ENCODE measurements at places on chromosomes 7 and 10.

DNA sequence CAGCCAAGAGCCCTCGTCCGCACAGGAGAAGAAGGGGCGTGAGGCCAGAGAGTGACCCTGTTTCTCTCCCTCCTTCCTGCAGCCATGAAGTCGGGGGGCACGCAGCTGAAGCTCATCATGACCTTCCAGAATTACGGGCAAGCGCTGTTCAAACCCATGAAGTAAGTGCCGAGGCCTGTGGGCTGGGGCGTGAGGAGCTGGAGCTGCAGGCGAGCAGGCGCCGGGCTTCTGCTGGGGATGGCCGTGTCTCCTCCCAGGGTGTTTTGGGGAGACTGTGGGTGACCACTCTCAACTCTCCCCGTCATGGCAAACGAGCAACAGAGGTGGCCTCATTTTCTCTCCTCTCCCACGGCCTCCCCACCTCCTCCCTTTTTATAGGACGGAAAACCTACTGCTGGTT is 16.4 kb downstream of the FAM20C start:
- DNase-seq, result no peak

- DNase-seq, result no peak
Observed at GRCh38 chr10:29849126-29849833, 210.1 kb downstream of the JCAD start.

GRCh38 chr10:106083572-106083971 is 1080.9 kb downstream of the SORCS1 start:
- DNase-seq, result no peak

DNA sequence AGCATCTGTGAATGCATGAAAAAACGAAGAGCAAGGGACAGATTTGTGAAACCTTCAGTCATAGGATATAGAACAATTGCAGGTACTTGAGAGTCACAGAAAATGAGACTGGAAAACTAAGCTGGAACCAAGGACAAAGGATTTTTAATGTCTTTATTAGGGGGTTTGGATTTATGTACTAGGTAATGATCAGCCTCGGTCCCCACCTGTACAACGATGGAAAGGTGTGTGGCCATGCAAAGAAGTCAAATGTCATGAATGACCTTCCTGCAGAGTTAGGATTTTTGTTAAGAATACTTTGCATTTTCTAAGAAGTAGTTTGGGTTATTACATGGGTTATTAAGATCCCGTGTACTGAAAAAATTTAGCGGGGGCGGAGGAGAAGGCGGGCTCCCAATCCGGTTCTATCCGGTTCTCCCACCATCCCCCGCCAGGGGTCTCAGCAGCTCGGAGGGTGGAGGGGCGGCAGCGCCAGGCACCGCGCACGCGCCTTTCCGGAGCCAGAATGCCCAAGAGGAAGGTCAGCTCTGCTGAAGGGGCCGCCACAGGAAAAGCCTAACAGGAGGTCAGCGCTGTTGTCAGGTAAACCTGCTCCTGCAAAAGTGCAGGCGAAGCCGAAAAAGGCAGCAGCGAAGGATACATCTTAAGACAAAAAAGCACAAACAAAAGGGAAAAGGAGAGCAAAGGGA is 327.5 kb upstream of the PLXDC2 start:
- DNase-seq, result no peak

DNA sequence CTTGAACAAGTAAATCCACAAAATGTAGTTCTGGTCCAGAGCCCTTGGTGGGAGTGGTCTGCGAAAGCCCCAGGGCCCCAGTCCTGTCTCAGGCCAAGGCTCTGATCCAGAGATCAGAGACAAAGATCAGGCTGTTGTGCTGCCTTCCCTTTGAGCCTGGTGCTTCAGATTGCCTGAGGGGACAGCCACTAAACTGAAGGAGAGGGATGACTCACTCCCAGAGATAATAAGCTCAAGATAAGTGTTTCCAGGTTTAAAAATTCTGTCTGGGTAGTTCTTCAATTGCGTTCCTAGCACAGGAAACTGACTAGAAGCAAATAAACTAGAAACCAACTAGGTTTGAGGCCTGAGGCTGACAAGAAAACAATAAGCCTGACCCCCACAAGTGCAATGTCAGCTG is 190.2 kb downstream of the RAMP3 start:
- no peak for DNase-seq

GRCh38 chr7:6571160-6571779 is 6.0 kb upstream of the ZDHHC4 start:
- no peak for DNase-seq

GRCh38 chr10:72255977-72256729 is 17.6 kb upstream of the DDIT4 start:
- DNase-seq, result no peak

GRCh38 chr7:66627151-66627681 is 1.5 kb upstream of the KCTD7 start:
- no peak for DNase-seq

GRCh38 chr7:2211259-2211880 is 21.4 kb downstream of the MAD1L1 start:
- DNase-seq, result no peak

All from stimulated activated CD4-positive, alpha-beta T cell treated with anti-CD3 and anti-CD28 coated beads, Interleukin-4, amount 100 ng/mL, for 4 hours (primary cell).